ENCODE measurements at places on chromosomes 2 and 18. TPM values are rescaled to one million over a fixed set of nuclear protein-coding genes. Genes with fewer than 3 reads are reported as not detected.

MPHOSPH10 gene
- total RNA-seq: 69.2 TPM

ICA1L gene
- total RNA-seq: 17.8 TPM

TMEFF2 gene
- total RNA-seq: 2.0 TPM

GRCh38 chr2:172806493-172806892 is 70.8 kb downstream of the RAPGEF4 start:
- DNase-seq: no peak
- H3K4me3 ChIP-seq: no peak overlapping the region
- H3K27me3 ChIP-seq: no peaks in the 10 kb centered on the region
- H3K36me3 ChIP-seq: peaks cover 21% of the 10 kb centered on the region
- no peak overlapping the region for H3K27ac ChIP-seq
- H3K4me1 ChIP-seq: peaks cover 5% of the 10 kb centered on the region

GRCh38 chr18:32595832-32596231 is 125.2 kb upstream of the GAREM1 start:
- no peaks in the 10 kb centered on the region for H3K36me3 ChIP-seq
- H3K27me3 ChIP-seq: no peaks in the 10 kb centered on the region
- DNase-seq: no peak
- no peak overlapping the region for H3K4me3 ChIP-seq

- H3K4me3 ChIP-seq: no peak overlapping the region
- no peak for DNase-seq
- H3K4me1 ChIP-seq: peaks cover 11% of the 10 kb centered on the region
Observed at GRCh38 chr2:223865907-223866508, 28.6 kb upstream of the AP1S3 start.

DNA sequence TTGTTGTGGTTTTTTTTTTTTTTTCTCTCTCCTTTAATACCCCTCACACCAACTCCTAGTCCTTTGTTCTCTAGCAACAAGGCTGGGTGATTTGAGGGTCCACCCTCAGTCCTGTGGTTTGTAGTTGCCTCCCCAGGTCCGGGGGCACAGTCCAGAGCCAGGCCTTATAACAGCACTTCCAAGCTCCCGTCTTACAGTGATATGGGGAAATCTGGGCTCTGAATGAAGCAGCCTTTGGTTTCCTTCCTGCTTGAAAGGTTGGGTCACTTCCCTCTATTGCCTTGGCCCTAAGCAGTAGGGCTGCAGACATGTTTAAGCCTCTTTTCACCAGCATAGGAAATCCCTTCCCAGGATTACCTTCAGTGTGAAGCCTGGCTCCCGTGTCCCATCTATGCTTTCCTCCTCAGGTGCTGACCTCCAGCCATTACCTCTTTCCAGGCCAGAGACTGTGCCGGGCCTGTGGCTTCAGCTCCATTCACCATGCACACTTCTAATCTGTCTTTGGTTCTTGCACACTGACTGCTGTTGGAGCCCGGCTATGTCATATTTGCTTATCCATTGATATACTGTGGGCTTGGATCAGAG is 21.2 kb upstream of the NTSR2 start:
- H3K27me3 ChIP-seq: peaks cover 36% of the 10 kb centered on the region
- no peak overlapping the region for H3K4me3 ChIP-seq
- H3K27ac ChIP-seq: no peak overlapping the region
- DNase-seq: no peak
- H3K4me1 ChIP-seq: peaks cover 5% of the 10 kb centered on the region

GRCh38 chr2:240369801-240370585 is 65.5 kb upstream of the GPC1 start:
- no peaks in the 10 kb centered on the region for H3K27me3 ChIP-seq
- H3K27ac ChIP-seq: no peak overlapping the region
- H3K36me3 ChIP-seq: no peaks in the 10 kb centered on the region
- H3K4me3 ChIP-seq: no peak overlapping the region
- H3K4me1 ChIP-seq: no peaks in the 10 kb centered on the region
- DNase-seq: no peak

Measured in progenitor cell of endocrine pancreas (in vitro differentiated cells).